T-helper 17 cell (primary cell): ENCODE measurements at places on chromosomes 6 and 20.

DNA sequence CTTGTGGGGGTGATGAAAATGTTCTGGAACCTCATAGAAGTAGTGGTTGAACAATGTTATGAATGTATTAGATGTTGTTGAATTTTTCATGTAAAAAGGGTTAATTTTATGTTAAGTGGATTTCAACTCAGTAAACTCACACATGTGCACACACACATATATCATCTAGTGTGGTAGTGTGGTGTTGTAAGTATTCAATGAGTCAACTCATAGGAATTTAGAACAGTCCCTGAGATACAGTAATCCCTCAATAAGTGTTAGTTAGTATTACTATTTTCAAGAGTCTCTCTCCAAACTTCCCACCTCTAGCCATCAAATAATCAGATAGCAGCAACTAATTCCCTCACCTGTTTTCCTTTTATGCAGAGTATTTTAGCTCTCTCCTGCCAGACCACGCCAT, 563.1 kb upstream of the JARID2 start:
- no peak for DNase-seq
- H3K27me3 ChIP-seq = no peaks in the 10 kb centered on the region
- no peaks in the 10 kb centered on the region for H3K4me1 ChIP-seq
- H3K36me3 ChIP-seq = no peaks in the 10 kb centered on the region
- no peak overlapping the region for H3K27ac ChIP-seq
- no peak overlapping the region for H3K4me3 ChIP-seq

DNA sequence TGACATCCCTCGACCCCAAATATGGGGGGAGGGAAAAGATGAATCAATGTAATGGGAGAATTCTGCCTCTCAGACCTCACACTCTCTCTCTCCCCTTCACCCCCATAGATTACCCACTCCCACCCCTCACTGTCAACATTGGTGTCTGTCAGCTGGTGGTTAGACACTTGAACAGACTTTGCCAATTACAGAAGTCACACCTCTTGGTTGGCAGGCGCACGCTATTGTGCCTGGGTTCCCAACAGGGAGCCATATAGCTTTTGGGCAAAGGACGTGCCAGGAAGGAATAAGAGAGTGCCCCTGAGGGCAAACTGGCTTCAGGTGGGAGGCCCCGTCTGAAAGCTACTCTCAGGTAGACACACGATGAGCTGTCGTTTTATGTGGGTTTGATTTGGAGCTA, 54.1 kb upstream of the FYN start:
- no peaks in the 10 kb centered on the region for H3K4me1 ChIP-seq
- H3K27ac ChIP-seq = no peak overlapping the region
- no peaks in the 10 kb centered on the region for H3K27me3 ChIP-seq
- H3K36me3 ChIP-seq = no peaks in the 10 kb centered on the region
- no peak overlapping the region for H3K4me3 ChIP-seq

DNA sequence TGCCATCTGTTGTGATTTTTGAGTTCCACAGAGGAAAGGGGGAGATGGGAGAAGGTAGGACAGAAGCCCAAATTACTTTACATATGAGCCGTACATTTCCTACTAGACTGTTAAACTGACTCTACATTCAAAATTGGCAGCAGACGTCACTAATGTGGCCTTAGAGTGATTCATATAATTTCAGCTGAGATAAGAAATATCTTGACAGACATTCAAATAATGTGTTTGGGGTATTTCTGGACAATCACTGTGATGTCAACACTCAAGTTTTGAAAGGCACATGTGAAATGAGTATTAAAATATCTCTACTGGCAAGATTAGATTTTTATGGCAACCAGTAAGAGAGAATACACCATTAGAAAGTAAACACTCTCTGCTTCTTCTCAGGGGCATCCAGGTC, 104.0 kb downstream of the MTFR2 start:
- no peaks in the 10 kb centered on the region for H3K4me1 ChIP-seq
- H3K27ac ChIP-seq = no peak overlapping the region
- peaks cover 4% of the 10 kb centered on the region for H3K36me3 ChIP-seq
- H3K27me3 ChIP-seq = peaks cover 19% of the 10 kb centered on the region

- no peak for DNase-seq
- H3K4me3 ChIP-seq = no peak overlapping the region
Measured at GRCh38 chr6:50821441-50822077, 2.9 kb downstream of the TFAP2B start.

- no peak for DNase-seq
- peaks cover 27% of the 10 kb centered on the region for H3K27me3 ChIP-seq
- peaks cover 3% of the 10 kb centered on the region for H3K36me3 ChIP-seq
- no peak overlapping the region for H3K27ac ChIP-seq
- H3K4me3 ChIP-seq = no peak overlapping the region
Measured at GRCh38 chr6:44590471-44590870, 203.0 kb downstream of the CDC5L start.

DNA sequence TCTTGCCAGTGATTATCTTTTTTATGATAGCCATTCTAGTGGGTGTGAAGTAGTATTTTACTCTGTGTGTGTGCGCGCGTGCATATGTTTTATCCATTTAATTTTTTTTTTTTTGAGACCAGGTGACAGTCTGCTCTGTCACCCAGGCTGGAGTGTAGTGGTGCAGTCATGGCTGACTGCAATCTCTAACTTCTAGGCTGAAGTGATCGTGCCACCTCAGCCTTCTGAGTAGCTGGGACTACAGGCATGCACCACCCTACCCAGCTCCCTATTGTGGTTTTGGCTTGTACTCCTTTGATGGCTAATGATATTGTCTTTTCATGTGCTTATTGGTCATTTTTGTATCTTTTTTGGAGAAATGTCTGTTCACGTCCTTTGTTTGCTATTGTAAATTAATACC, 33.3 kb downstream of the ITCH start:
- H3K4me1 ChIP-seq = peaks cover 21% of the 10 kb centered on the region
- DNase-seq = no peak
- peak overlapping the region; percentile 41 for H3K27ac ChIP-seq
- H3K27me3 ChIP-seq = no peaks in the 10 kb centered on the region

DNA sequence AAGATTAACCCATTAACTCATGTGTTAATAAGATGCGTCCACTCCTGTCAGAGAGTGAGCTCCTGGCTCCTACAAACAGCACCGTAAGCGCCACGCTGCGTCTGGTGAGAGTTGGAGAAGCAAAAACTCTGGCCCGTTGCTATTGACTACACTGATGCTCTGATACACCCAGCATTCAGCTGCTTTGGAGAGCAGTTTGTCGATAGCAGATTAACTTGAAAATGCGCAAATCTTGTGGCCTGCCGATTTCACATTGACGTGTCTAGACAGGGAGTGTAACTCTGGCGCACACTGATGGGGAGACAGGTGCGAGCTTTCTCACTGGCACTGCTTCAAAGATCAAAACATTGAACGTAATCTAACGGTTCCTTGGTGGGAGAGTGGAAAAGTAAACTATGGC, 151.7 kb upstream of the RPS6KA2 start:
- H3K27me3 ChIP-seq = peaks cover 1% of the 10 kb centered on the region
- DNase-seq = no peak
- no peak overlapping the region for H3K4me3 ChIP-seq
- H3K4me1 ChIP-seq = peaks cover 3% of the 10 kb centered on the region
- no peak overlapping the region for H3K27ac ChIP-seq
- no peaks in the 10 kb centered on the region for H3K36me3 ChIP-seq

DNA sequence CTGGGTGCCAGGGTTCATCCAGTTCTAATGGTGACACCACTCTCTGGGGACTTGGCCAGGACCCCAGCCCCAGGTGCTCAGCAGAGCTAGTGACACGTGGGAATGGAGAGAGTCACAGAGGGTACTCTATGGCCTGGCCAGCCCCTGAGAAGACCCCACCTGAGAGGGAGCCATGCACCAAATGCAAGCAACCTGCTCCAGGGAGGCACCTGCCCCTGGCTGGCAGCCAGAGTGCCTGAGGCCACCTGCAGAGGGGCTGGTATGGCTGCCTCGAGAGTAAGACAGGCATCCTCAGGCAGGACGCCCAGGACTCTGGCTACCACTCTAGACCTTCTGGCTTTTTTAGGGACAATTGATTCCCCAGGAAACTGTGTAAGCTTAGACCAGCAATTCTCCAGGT, 38.6 kb upstream of the CST7 start:
- peaks cover 2% of the 10 kb centered on the region for H3K36me3 ChIP-seq
- H3K27ac ChIP-seq = no peak overlapping the region
- no peak overlapping the region for H3K4me3 ChIP-seq

- H3K4me1 ChIP-seq = peaks cover 13% of the 10 kb centered on the region
- no peaks in the 10 kb centered on the region for H3K36me3 ChIP-seq
- no peaks in the 10 kb centered on the region for H3K27me3 ChIP-seq
- no peak for DNase-seq
- H3K27ac ChIP-seq = peak overlapping the region; percentile 84
- H3K4me3 ChIP-seq = no peak overlapping the region
Measured at GRCh38 chr20:37007898-37008649, 56.6 kb upstream of the SAMHD1 start.

- no peaks in the 10 kb centered on the region for H3K27me3 ChIP-seq
- peak overlapping the region; percentile 85 for H3K27ac ChIP-seq
- H3K36me3 ChIP-seq = peaks cover 6% of the 10 kb centered on the region
- H3K4me1 ChIP-seq = peaks cover 47% of the 10 kb centered on the region
- H3K4me3 ChIP-seq = no peak overlapping the region
Measured at GRCh38 chr20:48705240-48706115, 122.3 kb downstream of the PREX1 start.

DNA sequence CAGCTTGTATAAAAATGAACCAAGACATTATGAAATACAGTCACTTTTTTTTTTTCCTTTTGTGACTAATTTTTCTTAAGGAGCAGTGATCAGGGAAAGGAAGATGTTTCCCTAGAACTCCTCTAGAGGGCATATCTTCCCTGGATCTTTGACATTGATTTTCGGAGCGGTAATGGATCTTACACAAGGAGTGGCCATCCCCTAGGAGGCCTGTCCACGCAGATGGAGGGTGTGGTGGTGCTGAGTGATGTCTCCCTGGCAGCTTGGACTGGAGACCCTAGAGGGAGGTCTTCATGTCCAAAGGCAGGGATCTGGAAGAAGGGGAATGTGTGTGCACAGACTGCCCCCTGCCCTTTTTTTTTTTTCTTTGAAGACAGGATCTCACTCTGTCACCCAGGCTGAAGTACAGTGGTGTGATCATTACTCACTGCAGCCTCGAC, 7.0 kb upstream of the KIFC1 start:
- H3K4me3 ChIP-seq = no peak overlapping the region
- no peaks in the 10 kb centered on the region for H3K27me3 ChIP-seq
- no peak for DNase-seq
- no peaks in the 10 kb centered on the region for H3K36me3 ChIP-seq
- no peak overlapping the region for H3K27ac ChIP-seq
- H3K4me1 ChIP-seq = peaks cover 5% of the 10 kb centered on the region

DNA sequence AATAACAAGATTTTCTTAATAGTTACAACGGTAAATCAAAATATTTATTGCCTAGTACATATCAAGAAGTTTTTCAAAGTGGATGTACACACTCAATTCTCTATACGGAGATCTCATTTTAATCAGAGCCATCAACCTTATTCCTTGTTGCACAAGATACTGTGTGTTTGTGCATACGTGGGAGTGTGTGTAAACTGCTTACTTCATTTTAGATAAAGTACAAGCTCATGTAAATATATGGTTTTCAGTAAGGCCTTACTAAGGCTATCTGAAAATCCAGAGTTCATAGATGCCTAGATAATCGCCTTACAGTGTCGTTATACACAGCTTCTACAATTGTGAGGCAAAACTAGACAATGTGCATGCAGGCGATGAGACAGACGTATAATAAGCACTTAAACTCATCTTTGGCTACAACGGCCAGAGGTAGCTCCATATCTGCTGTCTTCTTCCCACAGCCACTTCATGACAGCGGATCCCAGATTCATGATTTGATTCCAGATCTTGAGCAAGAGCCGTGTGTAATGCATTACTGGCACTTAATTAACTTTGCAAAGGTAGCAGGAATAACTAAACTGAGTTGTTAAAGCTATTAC, 2.5 kb downstream of the PERP start:
- no peak overlapping the region for H3K27ac ChIP-seq
- peaks cover 6% of the 10 kb centered on the region for H3K36me3 ChIP-seq
- peaks cover 26% of the 10 kb centered on the region for H3K4me1 ChIP-seq

DNA sequence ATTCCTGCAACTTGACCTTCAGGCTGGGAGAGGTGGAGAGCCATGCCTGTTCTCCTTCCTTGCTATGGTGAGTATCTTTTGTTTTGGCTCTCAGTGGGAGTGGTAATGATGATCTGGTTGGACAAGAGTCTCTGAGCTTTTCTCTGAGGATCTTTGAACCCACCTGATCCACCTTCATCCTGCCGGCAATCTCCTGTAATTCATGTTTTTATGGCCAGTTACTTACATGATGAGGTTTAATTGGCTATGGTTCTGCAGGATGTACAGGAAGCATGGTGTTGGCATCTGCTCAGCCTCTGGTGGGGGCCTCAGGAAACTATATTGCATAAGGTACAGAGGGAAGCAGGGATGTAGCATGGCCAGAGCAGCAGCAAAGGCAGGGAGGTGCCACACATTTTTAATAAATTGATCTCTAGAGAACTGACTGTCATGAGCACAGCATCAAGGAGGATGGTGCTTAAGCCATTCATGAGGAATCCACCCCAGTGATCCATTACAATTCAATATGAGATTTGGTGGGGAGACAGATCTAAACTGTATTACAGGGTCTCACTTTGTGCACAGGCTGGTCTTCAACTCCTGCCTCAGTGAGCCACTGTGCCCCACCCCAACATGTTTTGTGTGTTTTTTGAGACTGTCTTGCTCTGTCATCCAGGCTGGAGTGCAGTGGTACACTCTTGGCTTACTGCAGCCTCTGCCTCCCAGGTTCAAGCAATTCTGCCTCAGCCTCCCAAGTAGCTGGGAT, 10.0 kb downstream of the HSPA1B start:
- DNase-seq = no peak
- H3K27ac ChIP-seq = peak overlapping the region; percentile 100
- H3K4me3 ChIP-seq = peak overlapping the region; percentile 98
- peaks cover 5% of the 10 kb centered on the region for H3K36me3 ChIP-seq

DNA sequence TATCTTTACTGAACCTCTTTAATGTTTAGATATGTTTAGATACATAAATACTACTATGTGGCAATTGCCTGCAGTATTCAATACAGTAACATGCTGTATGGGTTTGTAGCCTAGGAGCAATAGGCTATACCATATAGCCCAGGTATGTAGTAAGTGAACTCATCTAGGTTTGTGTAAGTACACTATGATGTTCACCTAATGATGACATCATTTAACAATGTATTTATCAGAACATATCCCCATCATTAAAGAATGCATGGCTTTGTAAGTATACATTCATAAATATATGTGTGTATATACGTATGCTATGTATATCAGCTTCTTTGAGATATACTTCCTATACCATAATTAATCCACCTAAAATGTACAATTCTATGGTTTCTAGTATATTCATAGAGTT, 631.2 kb upstream of the MAN1A1 start:
- H3K4me1 ChIP-seq = peaks cover 3% of the 10 kb centered on the region
- H3K27me3 ChIP-seq = no peaks in the 10 kb centered on the region
- DNase-seq = no peak
- H3K27ac ChIP-seq = no peak overlapping the region
- H3K4me3 ChIP-seq = no peak overlapping the region

DNA sequence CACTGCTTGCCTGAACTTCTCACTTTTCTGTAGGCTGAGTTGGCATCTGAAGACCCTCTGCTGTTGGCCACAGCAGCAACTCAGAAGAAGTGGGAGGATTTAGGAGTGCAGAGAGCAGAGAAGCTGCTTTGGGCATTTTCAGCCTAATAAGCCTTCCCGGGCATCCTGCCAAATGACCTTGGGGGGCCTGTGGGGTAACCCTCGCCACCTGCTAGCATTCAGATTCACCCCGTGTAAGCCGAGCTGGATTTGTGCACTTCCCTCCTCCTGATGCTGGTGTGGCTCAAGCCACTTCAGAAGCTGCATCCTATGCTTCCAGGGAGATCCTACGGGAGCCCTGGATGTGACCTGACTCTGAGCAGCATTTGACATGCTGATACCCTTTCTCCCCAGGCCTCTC, 114.8 kb downstream of the LRFN2 start:
- no peak for DNase-seq
- no peak overlapping the region for H3K27ac ChIP-seq
- H3K27me3 ChIP-seq = peaks cover 17% of the 10 kb centered on the region
- no peaks in the 10 kb centered on the region for H3K36me3 ChIP-seq
- peaks cover 7% of the 10 kb centered on the region for H3K4me1 ChIP-seq
